ENCODE measurements at places on chromosomes 3 and 15.

- no peak overlapping the region for H3K27ac ChIP-seq
- H3K27me3 ChIP-seq, result no peaks in the 10 kb centered on the region
- DNase-seq, result no peak
Measured at GRCh38 chr3:99943931-99944761, 126.5 kb downstream of the CMSS1 start.

GRCh38 chr3:126414406-126414805 lies 19.7 kb downstream of the CFAP100 start:
- H3K27me3 ChIP-seq, result peaks cover 16% of the 10 kb centered on the region
- H3K36me3 ChIP-seq, result no peaks in the 10 kb centered on the region
- no peak overlapping the region for H3K4me3 ChIP-seq
- no peak for DNase-seq

DNA sequence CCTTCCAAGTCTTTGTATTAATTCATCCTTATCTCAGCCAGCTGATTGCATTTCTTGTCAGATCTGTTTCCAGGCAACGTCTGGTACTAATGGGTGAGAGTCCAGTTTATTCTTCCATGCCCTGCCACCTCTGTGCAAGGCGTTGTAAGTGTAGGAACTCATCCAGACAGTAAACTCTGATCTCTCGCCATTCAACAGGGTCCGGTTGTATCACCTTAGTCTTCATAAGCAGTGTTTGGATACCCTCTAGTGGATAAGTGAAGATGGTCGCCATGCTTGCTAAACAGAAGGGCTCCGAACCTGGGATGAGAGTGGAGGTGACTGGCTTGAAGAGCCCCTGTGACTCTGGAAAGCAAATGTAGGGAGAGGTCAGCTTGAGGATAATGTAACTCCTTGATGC lies 51.6 kb upstream of the CMTM7 start:
- no peak overlapping the region for H3K4me3 ChIP-seq
- peak; percentile 80 for DNase-seq
- no peaks in the 10 kb centered on the region for H3K36me3 ChIP-seq
- H3K27me3 ChIP-seq, result no peaks in the 10 kb centered on the region
- peaks cover 35% of the 10 kb centered on the region for H3K4me1 ChIP-seq

GRCh38 chr3:65251375-65251774 lies 563.6 kb upstream of the ADAMTS9 start:
- no peaks in the 10 kb centered on the region for H3K36me3 ChIP-seq
- no peak for DNase-seq
- H3K27ac ChIP-seq, result no peak overlapping the region
- no peak overlapping the region for H3K4me3 ChIP-seq
- H3K4me1 ChIP-seq, result no peaks in the 10 kb centered on the region

- H3K4me3 ChIP-seq, result no peak overlapping the region
- no peak overlapping the region for H3K27ac ChIP-seq
- no peaks in the 10 kb centered on the region for H3K27me3 ChIP-seq
- no peaks in the 10 kb centered on the region for H3K4me1 ChIP-seq
- DNase-seq, result no peak
Measured at GRCh38 chr15:85094685-85095084, 113.0 kb downstream of the PDE8A start.

DNA sequence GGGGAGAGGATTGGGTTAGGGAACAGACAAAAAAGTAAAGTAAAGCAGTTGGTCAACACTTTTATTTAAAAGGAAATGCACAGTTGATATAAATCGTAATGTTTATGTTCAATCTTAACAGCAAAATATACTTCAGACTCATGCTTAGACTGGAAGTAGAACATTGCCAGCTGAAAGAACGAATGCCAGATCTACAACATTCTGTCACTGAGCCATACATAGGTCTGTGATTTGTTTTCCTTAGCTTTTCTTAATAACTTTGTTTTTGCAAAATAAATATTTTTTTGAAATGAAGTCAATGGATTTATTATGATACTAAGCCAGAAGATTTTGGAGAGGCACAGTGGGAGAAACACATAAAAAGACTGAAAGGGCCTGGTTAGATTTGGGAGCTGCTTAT lies 62.0 kb downstream of the LEKR1 start:
- no peaks in the 10 kb centered on the region for H3K27me3 ChIP-seq
- H3K27ac ChIP-seq, result no peak overlapping the region
- DNase-seq, result no peak
- peaks cover 6% of the 10 kb centered on the region for H3K4me1 ChIP-seq
- no peak overlapping the region for H3K4me3 ChIP-seq

DNA sequence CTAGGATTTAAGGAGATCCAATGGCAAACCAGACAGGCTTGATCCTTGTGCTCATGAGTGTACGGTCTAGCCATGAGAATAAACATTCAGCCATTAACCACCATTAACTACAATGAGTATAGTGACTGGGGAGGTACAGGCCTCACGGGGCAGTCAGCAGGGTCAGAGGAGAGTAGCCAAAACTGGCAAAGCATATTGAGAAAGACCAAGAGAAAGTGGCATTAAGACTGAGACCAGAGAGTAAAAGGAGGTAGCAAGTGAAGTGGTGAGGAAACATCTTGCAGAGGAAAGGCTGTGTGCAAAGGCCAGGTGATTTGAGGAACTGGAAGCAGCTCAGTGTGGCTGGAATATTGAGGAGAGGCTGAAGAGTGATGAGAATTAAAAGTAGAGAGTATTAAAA lies 407.2 kb upstream of the LMCD1 start:
- no peak for DNase-seq
- no peak overlapping the region for H3K4me3 ChIP-seq
- H3K36me3 ChIP-seq, result no peaks in the 10 kb centered on the region
- H3K27me3 ChIP-seq, result no peaks in the 10 kb centered on the region

- DNase-seq, result peak; percentile 93
- no peak overlapping the region for H3K4me3 ChIP-seq
- peak overlapping the region; percentile 60 for H3K27ac ChIP-seq
- H3K4me1 ChIP-seq, result peaks cover 100% of the 10 kb centered on the region
- H3K36me3 ChIP-seq, result no peaks in the 10 kb centered on the region
Measured at GRCh38 chr3:8658306-8659212, 14.0 kb upstream of the SSUH2 start.

- H3K4me1 ChIP-seq, result peaks cover 39% of the 10 kb centered on the region
- no peak overlapping the region for H3K27ac ChIP-seq
- no peaks in the 10 kb centered on the region for H3K36me3 ChIP-seq
- H3K27me3 ChIP-seq, result no peaks in the 10 kb centered on the region
- H3K4me3 ChIP-seq, result no peak overlapping the region
Measured at GRCh38 chr3:141240286-141240685, 8.7 kb downstream of the PXYLP1 start.

- H3K4me1 ChIP-seq, result no peaks in the 10 kb centered on the region
- no peak overlapping the region for H3K4me3 ChIP-seq
- no peak overlapping the region for H3K27ac ChIP-seq
- H3K27me3 ChIP-seq, result no peaks in the 10 kb centered on the region
- no peaks in the 10 kb centered on the region for H3K36me3 ChIP-seq
- no peak for DNase-seq
Measured at GRCh38 chr15:88537591-88538317, 8.7 kb downstream of the DET1 start.

GRCh38 chr3:121619691-121620090 lies 26.5 kb downstream of the FBXO40 start:
- no peak for DNase-seq
- H3K27ac ChIP-seq, result no peak overlapping the region
- H3K4me3 ChIP-seq, result no peak overlapping the region
- H3K36me3 ChIP-seq, result no peaks in the 10 kb centered on the region

DNA sequence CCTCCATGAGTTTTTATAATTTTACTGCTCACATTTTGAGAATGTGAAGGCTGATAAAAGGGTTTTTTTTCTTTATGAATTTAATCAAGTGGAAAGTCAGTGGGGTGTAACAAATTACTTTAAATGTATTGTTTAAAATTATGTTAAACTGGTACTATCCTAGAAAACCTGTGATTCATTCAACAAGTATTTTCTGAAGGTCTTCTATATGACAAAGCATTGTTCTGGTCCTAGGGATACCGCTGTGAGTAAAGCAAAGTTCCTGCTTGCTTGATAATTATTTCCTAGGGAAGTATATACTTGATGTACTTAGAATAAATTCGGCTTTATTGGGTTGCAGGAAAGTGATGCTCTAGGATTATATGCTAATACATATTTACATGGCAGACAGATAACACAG lies 152.8 kb upstream of the GOLGA6L4 start:
- DNase-seq, result no peak
- no peaks in the 10 kb centered on the region for H3K4me1 ChIP-seq
- peaks cover 10% of the 10 kb centered on the region for H3K27me3 ChIP-seq
- no peak overlapping the region for H3K27ac ChIP-seq
- no peaks in the 10 kb centered on the region for H3K36me3 ChIP-seq
- no peak overlapping the region for H3K4me3 ChIP-seq

- H3K4me1 ChIP-seq, result peaks cover 33% of the 10 kb centered on the region
- peak within 1 kb of the TSS; percentile 57 for H3K4me3 ChIP-seq
- H3K27me3 ChIP-seq, result peaks cover 13% of the 10 kb centered on the region
- H3K36me3 ChIP-seq, result no peaks in the 10 kb centered on the region
- DNase-seq, result no peak
Measured at GRCh38 chr3:123027292-123028232, at the start of gene SEMA5B. Gene SEMA5B (minus strand): TSS chr3:123027763. CDS start chr3:122961263, 66,500 bp downstream.

DNA sequence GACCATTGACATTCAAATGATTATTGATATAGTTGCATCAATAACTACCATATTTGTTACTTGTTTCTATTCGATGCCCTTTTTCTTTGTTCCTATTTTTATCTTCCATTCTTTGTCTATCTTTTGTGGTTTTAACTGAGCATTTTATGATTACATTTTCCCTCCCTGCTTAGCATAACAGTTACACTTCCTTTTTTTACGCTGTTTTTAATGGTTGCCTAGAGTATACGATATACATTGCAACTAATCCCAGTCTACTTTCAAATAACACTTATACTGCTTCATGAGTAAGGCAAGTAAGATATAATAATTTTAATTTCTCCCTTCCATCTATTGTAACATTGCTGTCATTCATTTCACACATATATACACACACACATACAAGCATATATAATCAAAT lies 26.3 kb downstream of the COL6A6 start:
- no peak for DNase-seq
- no peaks in the 10 kb centered on the region for H3K36me3 ChIP-seq
- H3K27me3 ChIP-seq, result no peaks in the 10 kb centered on the region

- H3K27me3 ChIP-seq, result no peaks in the 10 kb centered on the region
- H3K27ac ChIP-seq, result peak within 1 kb of the TSS; percentile 94
- no peaks in the 10 kb centered on the region for H3K36me3 ChIP-seq
- peaks cover 64% of the 10 kb centered on the region for H3K4me1 ChIP-seq
Measured at GRCh38 chr3:194135806-194136518, at the start of gene HES1. Gene HES1 (plus strand): TSS chr3:194136148. CDS start chr3:194136381, 233 bp downstream.

DNA sequence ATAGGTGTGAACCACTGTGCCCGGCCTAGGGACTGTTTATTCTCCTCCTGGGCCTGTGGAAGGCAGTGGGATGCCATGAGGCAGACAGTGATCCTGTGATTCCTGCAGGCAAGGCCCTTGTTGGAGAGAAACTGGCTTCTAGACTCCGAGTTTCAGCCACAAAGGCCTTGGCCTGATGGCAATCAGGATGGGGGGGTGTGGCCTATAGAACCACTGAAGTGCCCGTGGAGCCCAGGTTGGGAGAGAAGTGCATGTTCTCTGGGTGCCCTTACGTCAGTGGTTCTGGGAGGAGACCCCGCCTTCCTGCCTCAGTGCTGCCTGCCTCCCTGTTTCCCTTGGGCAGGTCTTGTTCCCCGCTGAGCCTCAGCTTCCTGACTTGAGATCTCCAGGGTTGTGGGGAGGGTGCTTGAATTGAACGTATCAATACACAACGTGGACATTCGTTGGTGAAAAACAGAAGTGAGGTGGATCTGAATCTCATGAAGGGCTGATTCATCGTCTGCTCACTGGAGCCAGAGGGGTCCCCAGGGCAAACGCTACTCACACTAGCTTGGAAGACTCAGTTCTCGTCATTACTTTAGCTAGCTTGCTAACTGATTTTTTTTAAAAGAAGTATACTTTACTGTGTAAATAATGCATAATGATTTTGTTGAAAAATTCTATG lies 31.8 kb downstream of the IRAK2 start:
- no peak overlapping the region for H3K4me3 ChIP-seq
- peaks cover 64% of the 10 kb centered on the region for H3K4me1 ChIP-seq
- no peak overlapping the region for H3K27ac ChIP-seq
- DNase-seq, result no peak
- H3K36me3 ChIP-seq, result peaks cover 5% of the 10 kb centered on the region
- no peaks in the 10 kb centered on the region for H3K27me3 ChIP-seq

- H3K4me3 ChIP-seq, result no peak overlapping the region
- no peaks in the 10 kb centered on the region for H3K36me3 ChIP-seq
- no peaks in the 10 kb centered on the region for H3K27me3 ChIP-seq
- no peak overlapping the region for H3K27ac ChIP-seq
- peaks cover 10% of the 10 kb centered on the region for H3K4me1 ChIP-seq
Measured at GRCh38 chr3:114333180-114333922, 39.5 kb downstream of the TIGIT start.

- H3K36me3 ChIP-seq, result peaks cover 42% of the 10 kb centered on the region
- H3K27ac ChIP-seq, result no peak overlapping the region
- no peak for DNase-seq
- H3K4me3 ChIP-seq, result no peak overlapping the region
Measured at GRCh38 chr15:67188551-67189218, 65.8 kb downstream of the AAGAB start.

GRCh38 chr3:185188816-185189215 lies 36.0 kb upstream of the C3orf70 start:
- peaks cover 7% of the 10 kb centered on the region for H3K36me3 ChIP-seq
- no peaks in the 10 kb centered on the region for H3K27me3 ChIP-seq
- no peak overlapping the region for H3K4me3 ChIP-seq
- H3K27ac ChIP-seq, result no peak overlapping the region
- H3K4me1 ChIP-seq, result no peaks in the 10 kb centered on the region
- DNase-seq, result no peak

- 0 out of 3 replicates have a peak, but pooled peaks cover 4% of the 10 kb centered on the region for H3K27me3 ChIP-seq
- no peak for DNase-seq
- no peaks in the 10 kb centered on the region for H3K4me1 ChIP-seq
Measured at GRCh38 chr15:96107916-96108315, 222.6 kb upstream of the NR2F2 start.

DNA sequence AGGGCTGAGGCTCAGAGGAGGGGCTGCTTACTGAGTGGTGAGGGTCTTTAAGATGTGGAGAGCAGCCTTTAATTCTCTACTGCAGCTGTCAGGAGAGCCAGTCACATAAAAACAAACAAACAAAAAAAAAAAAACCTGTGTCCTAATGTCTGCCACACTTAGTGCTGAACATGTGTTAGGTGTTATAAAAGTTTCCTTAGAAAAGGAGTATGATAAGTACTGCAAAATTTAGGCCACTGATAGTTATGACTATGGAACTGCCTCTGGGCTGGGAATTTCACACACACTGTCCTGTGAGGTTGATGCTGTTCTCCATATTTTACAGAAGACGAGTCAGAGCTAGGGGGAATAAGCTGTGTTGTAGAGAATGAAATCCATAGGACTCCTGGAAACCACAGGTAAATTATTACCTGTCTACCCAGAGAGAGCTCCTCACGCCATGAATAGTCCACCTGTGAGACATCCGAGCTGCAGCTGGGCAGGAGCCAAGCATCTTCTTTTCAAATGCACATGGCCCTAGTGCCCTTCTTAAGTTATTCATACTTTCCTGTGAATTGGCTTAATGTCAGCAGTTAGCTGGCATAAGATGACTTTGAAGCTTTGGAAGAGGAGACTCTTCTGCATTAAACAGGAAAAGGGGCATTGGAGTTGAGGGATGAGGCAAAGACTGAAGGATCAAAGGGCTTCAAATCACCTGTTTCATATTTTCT lies 34.5 kb upstream of the SKOR1 start:
- H3K4me3 ChIP-seq, result no peak overlapping the region
- H3K36me3 ChIP-seq, result no peaks in the 10 kb centered on the region
- H3K27ac ChIP-seq, result no peak overlapping the region
- H3K27me3 ChIP-seq, result no peaks in the 10 kb centered on the region
- DNase-seq, result no peak

- no peaks in the 10 kb centered on the region for H3K27me3 ChIP-seq
- H3K27ac ChIP-seq, result no peak overlapping the region
- H3K36me3 ChIP-seq, result no peaks in the 10 kb centered on the region
- no peak overlapping the region for H3K4me3 ChIP-seq
- H3K4me1 ChIP-seq, result no peaks in the 10 kb centered on the region
Measured at GRCh38 chr15:95249524-95249923, 1018.2 kb downstream of the MCTP2 start.

Measured in HepG2 (cell line).